ENCODE measurements at places on chromosomes 2 and 18. TPM values are rescaled to one million over a fixed set of nuclear protein-coding genes. Genes with fewer than 3 reads are reported as not detected.

DNA sequence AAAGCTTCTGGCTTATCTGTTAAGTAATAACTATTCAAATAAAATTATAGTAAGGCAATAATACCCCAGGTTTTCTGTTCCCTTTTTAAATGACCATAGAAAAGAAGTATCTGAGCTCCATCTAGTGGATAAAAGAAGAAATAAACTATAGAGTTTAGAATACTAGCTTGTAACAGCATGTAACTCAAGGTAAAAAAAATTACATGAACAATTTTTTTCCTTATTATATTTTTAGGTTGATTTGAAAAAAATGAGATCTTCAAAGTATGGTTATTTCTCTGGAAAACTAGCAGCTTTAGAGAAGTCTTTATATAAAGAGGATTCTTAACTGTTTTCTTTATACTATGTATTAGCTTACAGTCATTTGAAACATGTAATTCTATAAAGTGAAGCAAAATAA is 58.1 kb downstream of the NCKAP1 start:
- no peak for DNase-seq

- no peak for DNase-seq
These were observed 287.1 kb upstream of the ATP5MC3 start for GRCh38 chr2:175468431-175469098.

Gene ARHGEF33
- total RNA-seq: 0.35 TPM

Gene TUBB8B
- not detected for total RNA-seq

DNA sequence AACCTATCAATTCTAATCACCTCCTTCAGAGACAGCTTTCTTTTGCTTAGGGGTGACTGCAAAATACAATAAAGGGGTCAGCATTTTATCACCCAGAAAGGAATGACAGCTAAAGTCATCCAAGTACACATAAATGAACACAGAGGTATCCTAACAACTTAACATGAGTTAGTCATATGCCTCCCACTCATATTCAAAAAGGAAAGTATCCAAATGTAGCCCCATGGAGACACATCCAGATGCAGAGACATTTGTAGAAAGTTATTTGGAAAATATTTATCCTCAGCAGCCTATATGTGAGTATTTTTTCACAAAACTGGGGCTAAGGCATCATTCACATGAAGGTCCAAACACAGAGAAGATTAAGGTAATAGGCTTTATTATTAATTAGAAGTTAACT is 1579.7 kb upstream of the SLC39A10 start:
- no peak for DNase-seq

Gene CCDC74A
- total RNA-seq: 2.0 TPM

GRCh38 chr2:28558158-28558820 is 62.4 kb downstream of the PLB1 start:
- no peak for DNase-seq

DNA sequence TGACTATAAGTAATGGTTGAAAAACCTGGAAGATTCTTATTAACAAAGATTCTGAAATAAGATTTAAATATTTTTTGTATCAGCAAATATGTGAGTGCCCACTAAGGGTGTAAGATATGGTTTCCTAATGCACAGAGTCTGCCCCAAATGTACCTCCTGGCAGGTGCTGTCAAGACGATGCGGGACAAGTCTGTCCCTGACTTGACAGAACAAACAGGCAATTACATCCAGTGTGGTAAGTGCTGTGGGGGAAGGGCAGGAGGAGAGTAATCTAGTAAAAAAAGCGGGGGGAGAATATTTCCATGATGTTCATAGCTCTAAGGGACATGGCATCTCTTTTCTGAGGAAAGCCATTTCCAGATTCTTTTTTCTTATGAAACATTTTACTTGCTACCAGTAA is 127.5 kb downstream of the COL4A4 start:
- DNase-seq: no peak

DNA sequence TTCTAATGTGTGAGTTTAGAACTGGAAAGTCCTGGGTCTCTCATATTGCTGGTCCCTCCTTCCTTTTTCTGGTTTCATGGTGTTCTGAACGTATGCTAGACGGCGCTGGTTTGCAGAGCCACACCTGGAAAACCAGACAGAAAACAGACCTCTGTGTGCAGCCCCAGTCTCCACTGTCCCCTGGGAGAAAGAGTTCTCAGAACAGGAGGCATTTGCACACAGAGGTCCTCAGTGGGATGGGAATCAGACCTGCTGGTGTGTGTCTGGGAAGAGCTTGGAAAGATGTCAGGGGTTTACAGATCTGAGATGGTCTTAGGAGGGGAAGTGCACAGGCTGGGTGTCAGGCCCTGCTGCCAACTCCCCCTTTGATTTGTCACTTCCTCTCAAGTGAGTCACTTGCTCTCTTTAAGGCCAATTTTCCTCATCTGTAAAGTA is 14.9 kb upstream of the MBP start:
- no peak for DNase-seq
